Astrocyte of the spinal cord (primary cell): ENCODE measurements at places on chromosomes 1 and 21.

GRCh38 chr1:39266269-39266668 lies 61.8 kb downstream of the MACF1 start:
- no peak for DNase-seq

GRCh38 chr21:33751120-33751519 lies 108.8 kb downstream of the ITSN1 start:
- no peak for DNase-seq

DNA sequence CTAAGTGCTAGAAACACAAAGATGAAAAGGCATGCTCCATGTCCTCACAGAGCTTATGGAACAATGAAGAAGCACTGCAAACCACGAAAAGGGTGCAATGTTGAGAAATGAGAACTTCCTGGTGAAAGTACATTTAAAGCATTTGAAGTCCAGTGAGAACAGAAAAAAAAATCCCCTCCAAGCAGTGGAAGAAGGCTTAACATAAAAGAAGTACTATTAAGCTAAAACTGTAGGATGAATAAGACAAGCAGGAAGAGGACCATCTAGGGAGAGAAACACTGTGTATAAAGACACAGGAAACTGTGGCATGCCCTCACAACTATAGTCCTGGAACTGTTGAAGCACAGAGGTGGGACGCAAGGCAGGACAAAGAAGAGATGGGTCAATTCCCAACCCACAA lies 10.0 kb downstream of the TP53BP2 start:
- DNase-seq = no peak

GRCh38 chr1:27307874-27308598 lies 13.9 kb upstream of the TMEM222 start:
- no peak for DNase-seq

- peak; percentile 71 for DNase-seq
These were observed 4.4 kb downstream of the ST7L start for GRCh38 chr1:112614460-112615065.

GRCh38 chr1:78472851-78473496 lies 17.8 kb upstream of the PTGFR start:
- DNase-seq = no peak

DNA sequence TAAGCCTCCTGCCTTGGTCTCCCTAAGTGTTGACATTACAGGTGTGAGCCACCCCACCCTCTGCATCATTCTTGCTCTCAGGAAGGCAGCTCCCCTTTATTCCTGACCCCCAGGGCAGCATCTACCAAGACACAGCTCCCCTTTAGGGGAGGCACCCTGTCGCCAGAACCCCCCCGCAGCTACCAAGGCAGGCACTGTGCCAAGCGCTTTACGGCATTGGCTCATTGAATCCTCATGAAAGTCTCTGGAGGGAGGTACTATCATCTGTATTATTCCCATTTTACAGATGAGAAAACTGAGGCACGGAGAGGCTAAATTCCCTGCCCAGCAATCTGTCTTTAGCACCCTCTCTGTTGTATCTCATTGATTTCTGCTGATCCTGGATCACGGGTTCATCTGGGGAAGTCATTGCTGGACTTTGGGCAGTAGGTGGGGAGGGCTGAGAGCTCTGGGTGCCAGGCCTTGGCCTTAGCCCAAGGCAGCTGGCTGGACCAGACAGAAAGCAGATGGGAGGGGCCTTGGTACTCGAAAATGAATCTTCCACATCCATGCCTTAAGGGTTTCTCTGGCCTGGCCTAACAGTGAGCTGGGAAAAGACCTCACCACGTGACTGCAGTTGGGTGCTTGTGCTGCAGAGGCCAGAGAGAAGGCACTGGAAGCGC lies 5.9 kb downstream of the PLOD1 start:
- DNase-seq = peak; percentile 13

DNA sequence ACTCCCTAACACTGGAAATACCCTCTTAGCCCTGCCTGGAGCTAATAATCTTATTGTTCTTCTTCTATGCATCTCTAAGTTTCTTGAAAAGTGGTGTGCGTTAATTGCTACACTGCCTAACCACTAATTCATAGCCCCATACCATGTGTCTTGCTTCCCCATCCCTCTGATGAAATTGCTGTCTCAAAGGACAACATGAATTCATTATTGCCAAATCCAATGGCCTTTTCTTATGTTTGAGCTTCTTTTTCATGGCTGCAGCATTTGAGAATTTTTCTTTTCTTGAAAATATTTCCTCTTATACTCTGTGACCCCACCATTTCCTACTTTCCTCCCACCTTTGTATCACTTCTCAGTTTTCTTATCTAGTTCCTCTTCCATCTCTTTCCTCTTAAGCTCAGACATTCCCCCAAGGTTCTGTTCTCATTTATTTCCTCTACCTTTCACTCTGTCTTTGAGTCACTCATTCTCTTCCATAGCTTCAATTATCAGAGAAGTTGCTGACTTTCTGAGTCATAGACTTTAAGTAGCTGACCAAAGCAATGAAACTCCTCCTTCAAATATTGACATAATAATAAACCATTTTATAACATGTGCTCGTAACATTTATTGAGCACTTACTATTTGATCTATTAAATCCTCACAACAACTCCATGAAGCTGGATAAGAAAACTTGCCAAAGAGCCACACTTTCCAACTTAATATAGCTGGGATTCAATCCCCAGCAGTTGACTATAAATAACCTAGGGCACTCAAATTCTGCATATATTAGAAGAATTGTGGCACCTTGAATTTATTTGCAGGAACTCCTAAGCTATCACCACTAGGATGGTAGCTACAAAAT lies 35.5 kb upstream of the ATP6V1G3 start:
- peak; percentile 27 for DNase-seq

DNA sequence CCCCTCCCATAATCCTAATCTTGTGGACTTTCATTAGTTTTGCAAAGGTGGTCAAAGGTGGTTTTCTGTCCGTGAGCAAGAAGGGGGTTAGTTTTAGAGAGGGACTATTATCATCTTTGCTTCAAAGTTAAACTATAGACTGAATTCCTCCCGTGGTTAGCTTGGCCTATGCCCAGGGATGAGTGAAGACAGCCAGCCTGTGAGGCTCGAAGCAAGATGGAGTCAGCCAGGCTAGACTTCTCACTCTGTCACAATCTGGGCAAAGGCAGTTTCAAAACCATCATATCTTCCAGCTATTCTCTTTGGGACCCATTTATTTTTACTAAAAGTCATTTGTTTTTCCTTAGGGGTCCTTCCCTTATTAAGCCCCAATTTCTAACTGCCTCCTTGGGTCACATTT lies 12.9 kb upstream of the ENO1 start:
- DNase-seq = no peak

DNA sequence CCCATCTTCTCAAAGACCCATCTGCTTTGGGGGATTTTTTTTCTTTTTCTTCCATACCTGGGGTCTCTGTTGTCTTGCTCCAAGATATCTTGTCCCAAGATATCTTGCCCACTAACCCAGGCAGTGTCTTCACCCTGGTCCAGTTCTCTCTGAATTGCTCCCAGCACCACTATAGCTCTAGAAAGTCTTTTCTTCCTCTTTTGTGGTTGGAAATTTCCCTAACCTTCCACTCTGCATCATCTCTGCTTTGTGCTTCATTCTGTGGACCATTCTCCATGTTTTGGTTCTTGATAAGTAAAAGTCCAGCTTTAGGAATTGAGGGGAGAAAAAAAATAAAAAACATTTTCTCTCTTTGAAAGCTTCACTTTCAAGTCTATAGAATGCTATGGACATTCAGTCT lies 20.9 kb downstream of the STYXL2 start:
- DNase-seq = no peak

GRCh38 chr1:53712276-53712675 lies 26.7 kb downstream of the GLIS1 start:
- DNase-seq = no peak
